ENCODE measurements at places on chromosomes 1 and 21. TPM values are rescaled to one million over a fixed set of nuclear protein-coding genes. Genes with fewer than 3 reads are reported as not detected.

- DNase-seq = no peak
Measured at GRCh38 chr1:117820096-117820495, 109.3 kb downstream of the GDAP2 start.

GRCh38 chr1:21262293-21263051 is 27.8 kb downstream of the ECE1 start:
- no peak for DNase-seq

- DNase-seq = no peak
Measured at GRCh38 chr21:40731206-40731605, 115.8 kb downstream of the DSCAM start.

GRCh38 chr1:156488566-156489165 is 11.9 kb downstream of the MEF2D start:
- DNase-seq = peak; percentile 63

GRCh38 chr1:62128745-62129144 is 65.9 kb upstream of the L1TD1 start:
- DNase-seq = no peak

DNA sequence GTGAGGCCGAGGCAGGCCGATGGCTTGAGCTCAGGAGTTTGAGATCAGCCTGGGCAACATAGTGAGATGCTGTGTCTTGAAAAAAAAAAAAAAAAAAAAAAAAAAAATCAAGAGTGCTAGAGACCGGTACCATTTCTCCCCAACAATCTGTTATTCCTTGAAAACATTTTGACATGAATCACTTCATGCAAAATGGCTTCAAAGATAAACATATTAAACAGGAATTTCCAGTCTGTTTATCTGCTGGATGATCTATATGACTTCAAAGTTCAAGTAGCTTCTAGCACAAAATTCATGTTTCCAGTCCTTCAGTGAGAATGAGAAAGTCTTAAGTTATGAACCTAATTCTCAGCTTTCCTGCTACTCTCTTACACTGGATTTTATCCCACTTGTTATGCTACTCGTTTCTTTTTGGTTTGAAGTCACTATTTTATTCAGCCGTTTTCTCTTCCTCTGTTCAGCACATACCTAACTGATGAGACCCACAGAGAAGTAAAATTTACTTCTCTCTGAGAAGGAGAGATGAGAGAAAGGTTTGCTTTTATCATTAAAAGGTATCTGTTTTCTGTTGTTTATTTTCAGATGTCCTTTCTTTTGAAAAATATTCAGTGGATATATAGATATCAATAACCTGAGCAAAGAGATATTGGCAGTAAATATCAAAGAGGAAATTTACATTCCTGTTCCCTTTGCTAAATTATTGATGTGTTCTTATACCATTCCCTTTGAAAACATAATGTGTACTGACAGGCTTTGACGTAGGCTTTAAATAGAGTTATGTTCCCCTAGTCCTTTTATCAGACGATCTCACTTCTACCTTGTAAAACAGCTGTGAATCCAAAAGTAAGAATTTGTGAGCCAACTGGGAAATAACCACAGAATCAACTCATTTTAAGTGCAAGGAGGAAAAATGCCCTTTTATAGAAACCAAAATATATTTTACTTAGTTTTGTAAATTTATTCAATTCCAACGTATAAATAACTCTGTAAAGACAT is 38.2 kb downstream of the CD46 start:
- no peak for DNase-seq

Gene LCE1B
- not detected for polyA plus RNA-seq

Data from immature natural killer cell (primary cell).